ENCODE measurements at places on chromosomes 2 and 18.

GRCh38 chr2:121237980-121238665, 46.9 kb downstream of the TFCP2L1 start:
- H3K27ac ChIP-seq, result no peak overlapping the region
- peaks cover 5% of the 10 kb centered on the region for H3K27me3 ChIP-seq
- no peak for DNase-seq
- no peaks in the 10 kb centered on the region for H3K36me3 ChIP-seq

GRCh38 chr18:5173646-5174045, 23.4 kb downstream of the AKAIN1 start:
- H3K36me3 ChIP-seq, result peaks cover 1% of the 10 kb centered on the region
- no peak overlapping the region for H3K27ac ChIP-seq
- DNase-seq, result no peak
- no peak overlapping the region for H3K4me3 ChIP-seq
- H3K27me3 ChIP-seq, result no peaks in the 10 kb centered on the region
- H3K4me1 ChIP-seq, result peaks cover 13% of the 10 kb centered on the region

- no peak overlapping the region for H3K27ac ChIP-seq
- peaks cover 13% of the 10 kb centered on the region for H3K27me3 ChIP-seq
- DNase-seq, result peak; percentile 45
- peaks cover 20% of the 10 kb centered on the region for H3K4me1 ChIP-seq
- no peaks in the 10 kb centered on the region for H3K36me3 ChIP-seq
Measured at GRCh38 chr2:157302492-157303099, 23.0 kb downstream of the ERMN start.

DNA sequence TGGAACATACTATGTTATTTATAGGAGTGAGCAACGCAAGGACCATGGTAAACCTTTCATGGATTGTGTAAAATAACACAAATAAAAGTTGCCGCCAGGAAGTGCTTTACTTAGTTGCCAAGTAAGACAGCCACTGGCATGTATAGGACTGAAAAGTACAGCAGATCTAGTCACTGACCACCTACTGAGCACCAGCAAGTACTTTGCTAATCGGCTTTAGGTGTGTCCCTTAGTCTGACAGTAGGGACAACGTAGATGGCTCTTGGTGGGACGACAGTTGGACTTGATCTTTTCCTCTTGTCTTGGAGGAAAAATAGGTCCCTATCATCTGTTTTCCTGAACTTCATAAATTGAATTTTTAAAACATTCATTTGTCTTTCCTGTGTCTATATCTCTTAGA, 13.6 kb upstream of the CXXC1 start:
- no peak overlapping the region for H3K27ac ChIP-seq
- peaks cover 11% of the 10 kb centered on the region for H3K36me3 ChIP-seq
- H3K27me3 ChIP-seq, result peaks cover 58% of the 10 kb centered on the region
- H3K4me3 ChIP-seq, result no peak overlapping the region
- H3K4me1 ChIP-seq, result peaks cover 19% of the 10 kb centered on the region
- DNase-seq, result no peak

GRCh38 chr2:241189093-241189855, 797 bp downstream of the ANO7 start:
- no peak overlapping the region for H3K4me3 ChIP-seq
- no peaks in the 10 kb centered on the region for H3K36me3 ChIP-seq
- H3K27ac ChIP-seq, result no peak overlapping the region
- no peaks in the 10 kb centered on the region for H3K4me1 ChIP-seq
- H3K27me3 ChIP-seq, result no peaks in the 10 kb centered on the region

GRCh38 chr2:224520064-224520463, 65.1 kb downstream of the CUL3 start:
- H3K4me3 ChIP-seq, result no peak overlapping the region
- H3K4me1 ChIP-seq, result peaks cover 45% of the 10 kb centered on the region
- H3K36me3 ChIP-seq, result peaks cover 27% of the 10 kb centered on the region
- H3K27me3 ChIP-seq, result no peaks in the 10 kb centered on the region
- no peak overlapping the region for H3K27ac ChIP-seq
- DNase-seq, result peak; percentile 27

DNA sequence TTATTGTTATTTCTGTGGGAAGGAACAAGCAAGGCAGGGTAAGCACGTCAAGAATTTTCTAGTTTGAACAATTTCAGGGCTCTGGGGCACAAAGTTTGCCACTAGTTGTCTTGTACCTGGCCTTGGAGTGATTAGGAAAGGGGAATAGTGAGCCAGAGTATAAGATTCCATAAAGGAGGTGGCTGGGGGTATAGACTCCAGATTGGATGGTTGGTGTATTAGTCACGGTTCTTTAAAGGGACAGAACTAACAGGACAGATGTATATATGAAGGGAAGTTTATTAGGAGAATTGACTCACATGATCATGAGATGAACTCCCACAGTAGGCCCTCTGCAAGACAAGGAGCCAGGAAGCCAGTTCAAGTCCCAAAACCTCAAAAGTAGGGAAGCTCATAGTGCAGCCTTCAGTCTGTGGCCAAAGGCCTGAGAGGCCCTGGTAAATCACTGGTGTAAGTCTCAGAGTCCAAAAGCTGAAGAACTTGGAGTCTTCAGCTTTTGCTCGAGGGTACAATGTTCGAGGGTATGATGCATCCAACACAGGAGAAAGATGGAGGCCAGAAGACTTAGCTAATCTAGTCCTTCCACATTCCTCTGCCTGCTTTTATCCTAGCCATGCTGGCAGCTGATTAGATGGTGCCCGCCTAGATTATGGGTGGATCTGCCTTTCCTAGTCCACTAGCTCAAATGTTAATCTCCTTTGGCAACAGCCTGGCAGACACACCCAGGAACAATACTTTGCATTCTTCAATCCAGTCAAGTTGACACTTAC, 31.5 kb upstream of the PTPRM start:
- peaks cover 3% of the 10 kb centered on the region for H3K27me3 ChIP-seq
- H3K36me3 ChIP-seq, result no peaks in the 10 kb centered on the region
- no peak overlapping the region for H3K4me3 ChIP-seq
- H3K27ac ChIP-seq, result no peak overlapping the region
- DNase-seq, result no peak

DNA sequence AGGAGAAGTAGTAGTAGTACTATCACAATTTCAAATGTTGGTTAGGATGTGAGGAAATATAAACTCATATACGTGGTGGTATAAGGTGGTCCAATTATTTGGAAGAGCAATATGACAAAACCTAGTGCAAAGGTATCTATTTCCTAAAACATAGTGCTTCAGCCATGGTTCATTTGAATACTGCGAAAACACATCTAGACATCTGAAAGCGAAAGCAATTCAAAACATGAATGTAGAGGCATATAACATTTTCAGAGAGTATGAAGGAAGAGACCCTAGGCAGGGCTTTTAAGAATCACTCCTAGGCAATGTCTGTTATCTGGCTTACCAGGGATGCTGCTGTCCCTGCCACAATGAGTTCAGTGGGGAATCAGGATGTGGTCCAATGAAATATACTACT, 1085.8 kb downstream of the TDRD15 start:
- H3K4me3 ChIP-seq, result no peak overlapping the region
- no peaks in the 10 kb centered on the region for H3K36me3 ChIP-seq
- no peaks in the 10 kb centered on the region for H3K4me1 ChIP-seq
- no peak for DNase-seq
- no peaks in the 10 kb centered on the region for H3K27me3 ChIP-seq

DNA sequence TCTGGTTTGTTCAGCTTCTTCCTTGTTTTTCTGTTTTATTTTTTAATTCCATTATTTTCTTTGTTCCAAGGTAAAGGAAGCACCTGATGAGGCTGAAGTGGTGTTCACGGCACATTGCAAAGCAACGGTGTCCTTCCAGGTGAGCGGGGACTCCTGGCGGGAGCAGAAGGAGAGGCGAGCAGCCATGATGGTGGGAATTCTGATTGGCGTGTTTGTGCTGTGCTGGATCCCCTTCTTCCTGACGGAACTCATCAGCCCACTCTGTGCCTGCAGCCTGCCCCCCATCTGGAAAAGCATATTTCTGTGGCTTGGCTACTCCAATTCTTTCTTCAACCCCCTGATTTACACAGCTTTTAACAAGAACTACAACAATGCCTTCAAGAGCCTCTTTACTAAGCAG, 88.4 kb downstream of the DDX18 start:
- no peaks in the 10 kb centered on the region for H3K4me1 ChIP-seq
- no peak for DNase-seq
- H3K36me3 ChIP-seq, result no peaks in the 10 kb centered on the region

- no peaks in the 10 kb centered on the region for H3K36me3 ChIP-seq
- no peak for DNase-seq
- no peak overlapping the region for H3K4me3 ChIP-seq
Measured at GRCh38 chr2:49306925-49307324, 152.6 kb upstream of the FSHR start.

GRCh38 chr2:52539026-52539970, 1228.3 kb upstream of the CHAC2 start:
- H3K36me3 ChIP-seq, result no peaks in the 10 kb centered on the region
- no peak overlapping the region for H3K4me3 ChIP-seq
- no peak for DNase-seq
- H3K27ac ChIP-seq, result no peak overlapping the region

DNA sequence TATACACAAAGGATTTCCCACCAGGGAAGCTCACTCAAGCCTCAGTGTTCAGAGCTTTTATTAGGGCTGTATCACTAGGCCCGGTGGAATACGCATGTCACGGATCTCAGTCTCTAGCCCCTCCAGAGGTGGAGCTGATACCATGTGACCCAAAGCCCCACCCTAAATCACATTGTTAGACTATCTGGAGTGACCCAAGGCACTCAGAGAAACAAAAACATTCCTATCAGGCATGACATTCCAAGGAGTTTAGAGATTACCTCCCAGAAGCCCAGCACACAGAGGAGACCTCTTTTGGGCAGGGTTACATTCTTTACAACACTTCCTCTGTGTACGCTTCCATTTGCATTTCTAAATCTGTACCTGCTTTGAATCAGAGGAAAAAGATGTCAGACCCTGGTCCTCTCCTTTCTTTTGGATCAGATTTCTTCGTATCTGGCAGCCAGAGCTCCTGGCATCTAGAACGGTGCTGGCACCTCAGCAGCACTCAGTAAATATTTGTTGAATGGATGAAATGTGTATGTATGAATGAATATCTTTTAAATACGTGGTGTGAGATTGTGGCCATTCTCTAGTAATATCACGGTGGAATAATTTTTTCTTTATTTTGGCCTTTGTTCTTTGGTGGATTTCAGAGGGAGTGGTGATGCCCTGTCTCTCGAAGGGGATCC, 37.7 kb upstream of the SMAD2 start:
- H3K27ac ChIP-seq, result no peak overlapping the region
- H3K4me1 ChIP-seq, result no peaks in the 10 kb centered on the region
- no peak overlapping the region for H3K4me3 ChIP-seq
- peaks cover 15% of the 10 kb centered on the region for H3K27me3 ChIP-seq
- no peak for DNase-seq

GRCh38 chr18:31702449-31702848, 18.1 kb upstream of the B4GALT6 start:
- peaks cover 8% of the 10 kb centered on the region for H3K4me1 ChIP-seq
- H3K36me3 ChIP-seq, result no peaks in the 10 kb centered on the region
- H3K27me3 ChIP-seq, result no peaks in the 10 kb centered on the region
- H3K4me3 ChIP-seq, result no peak overlapping the region

DNA sequence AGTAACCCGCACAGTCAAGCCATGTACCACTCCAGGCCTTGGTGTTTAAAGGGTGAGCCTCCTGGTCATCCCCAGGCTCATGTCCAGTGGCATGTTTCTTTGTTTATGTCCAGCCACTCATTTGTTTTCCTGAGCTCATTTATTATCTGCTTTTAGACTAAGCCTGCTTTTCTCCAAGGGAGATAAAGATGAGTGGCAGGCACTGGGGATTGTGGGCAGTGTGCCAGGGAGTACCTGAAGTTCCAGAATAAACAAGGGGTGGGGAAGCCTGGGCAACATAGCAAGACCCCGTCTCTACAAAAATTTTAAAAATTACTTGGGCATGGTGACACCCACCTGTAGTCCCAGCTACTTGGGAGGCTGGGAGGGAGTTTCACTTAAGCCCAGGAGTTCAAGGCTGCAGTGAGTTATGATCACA, 1.9 kb downstream of the ANXA4 start:
- peaks cover 27% of the 10 kb centered on the region for H3K4me1 ChIP-seq
- H3K36me3 ChIP-seq, result peaks cover 15% of the 10 kb centered on the region
- H3K27me3 ChIP-seq, result peaks cover 22% of the 10 kb centered on the region
- no peak overlapping the region for H3K4me3 ChIP-seq
- DNase-seq, result no peak
- no peak overlapping the region for H3K27ac ChIP-seq

- H3K4me1 ChIP-seq, result no peaks in the 10 kb centered on the region
- no peak overlapping the region for H3K27ac ChIP-seq
- no peak overlapping the region for H3K4me3 ChIP-seq
- H3K36me3 ChIP-seq, result no peaks in the 10 kb centered on the region
Measured at GRCh38 chr18:52869349-52869923, 529.4 kb downstream of the DCC start.

GRCh38 chr2:182618672-182619079, 97.4 kb upstream of the DNAJC10 start:
- H3K36me3 ChIP-seq, result no peaks in the 10 kb centered on the region
- H3K4me1 ChIP-seq, result no peaks in the 10 kb centered on the region
- no peak overlapping the region for H3K4me3 ChIP-seq
- no peak overlapping the region for H3K27ac ChIP-seq
- DNase-seq, result no peak
- H3K27me3 ChIP-seq, result no peaks in the 10 kb centered on the region

- peak overlapping the region; percentile 86 for H3K27ac ChIP-seq
- H3K4me3 ChIP-seq, result peak overlapping the region; percentile 53
- peaks cover 48% of the 10 kb centered on the region for H3K4me1 ChIP-seq
Measured at GRCh38 chr18:3067722-3068121, 54.8 kb upstream of the LPIN2 start.

GRCh38 chr2:207176247-207176646, 10.5 kb upstream of the KLF7 start:
- no peak for DNase-seq
- peaks cover 8% of the 10 kb centered on the region for H3K27me3 ChIP-seq
- no peaks in the 10 kb centered on the region for H3K4me1 ChIP-seq
- no peaks in the 10 kb centered on the region for H3K36me3 ChIP-seq

DNA sequence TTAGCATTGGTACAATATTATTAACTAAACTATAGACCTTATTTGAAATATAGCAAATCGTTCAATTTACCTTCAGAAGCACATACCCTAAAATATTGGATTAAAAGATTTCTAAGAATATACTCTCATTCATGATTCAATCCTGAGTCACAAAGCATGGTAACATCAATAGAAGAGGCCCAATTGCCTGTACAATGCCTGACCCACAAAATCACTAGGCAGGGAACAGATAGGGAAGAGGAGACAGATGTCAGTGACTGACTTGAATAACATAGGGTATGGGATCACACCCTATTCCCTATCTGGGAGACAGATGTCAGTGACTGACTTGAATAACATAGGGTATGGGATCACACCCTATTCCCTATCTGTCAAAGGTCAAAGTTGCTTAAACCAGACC, 611.6 kb upstream of the VRK2 start:
- DNase-seq, result no peak
- H3K27ac ChIP-seq, result no peak overlapping the region
- H3K4me1 ChIP-seq, result no peaks in the 10 kb centered on the region
- no peaks in the 10 kb centered on the region for H3K27me3 ChIP-seq
- H3K4me3 ChIP-seq, result no peak overlapping the region

DNA sequence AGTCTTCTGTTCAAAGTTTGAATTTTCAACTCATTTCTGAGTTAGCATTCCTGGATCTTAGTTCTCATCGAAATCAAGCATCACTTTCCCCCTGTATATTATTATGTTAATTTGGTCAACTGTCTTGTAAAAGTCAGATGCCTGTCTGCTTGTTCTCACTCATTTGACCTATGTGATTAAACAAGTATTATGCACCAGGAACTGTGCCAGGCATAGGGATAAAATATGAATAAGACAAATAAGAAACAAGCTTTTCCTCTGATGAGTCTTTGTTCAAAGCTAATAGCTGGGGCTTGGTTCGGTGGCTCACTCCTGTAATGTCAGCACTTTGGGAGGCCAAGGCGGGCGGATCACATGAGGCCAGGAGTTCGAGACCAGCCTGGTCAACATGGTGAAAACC, 19.7 kb upstream of the EMILIN2 start:
- no peaks in the 10 kb centered on the region for H3K4me1 ChIP-seq
- DNase-seq, result no peak
- no peak overlapping the region for H3K4me3 ChIP-seq
- H3K27ac ChIP-seq, result no peak overlapping the region
